ENCODE measurements at places on chromosomes 2 and 18. TPM values are rescaled to one million over a fixed set of nuclear protein-coding genes. Genes with fewer than 3 reads are reported as not detected.

DNA sequence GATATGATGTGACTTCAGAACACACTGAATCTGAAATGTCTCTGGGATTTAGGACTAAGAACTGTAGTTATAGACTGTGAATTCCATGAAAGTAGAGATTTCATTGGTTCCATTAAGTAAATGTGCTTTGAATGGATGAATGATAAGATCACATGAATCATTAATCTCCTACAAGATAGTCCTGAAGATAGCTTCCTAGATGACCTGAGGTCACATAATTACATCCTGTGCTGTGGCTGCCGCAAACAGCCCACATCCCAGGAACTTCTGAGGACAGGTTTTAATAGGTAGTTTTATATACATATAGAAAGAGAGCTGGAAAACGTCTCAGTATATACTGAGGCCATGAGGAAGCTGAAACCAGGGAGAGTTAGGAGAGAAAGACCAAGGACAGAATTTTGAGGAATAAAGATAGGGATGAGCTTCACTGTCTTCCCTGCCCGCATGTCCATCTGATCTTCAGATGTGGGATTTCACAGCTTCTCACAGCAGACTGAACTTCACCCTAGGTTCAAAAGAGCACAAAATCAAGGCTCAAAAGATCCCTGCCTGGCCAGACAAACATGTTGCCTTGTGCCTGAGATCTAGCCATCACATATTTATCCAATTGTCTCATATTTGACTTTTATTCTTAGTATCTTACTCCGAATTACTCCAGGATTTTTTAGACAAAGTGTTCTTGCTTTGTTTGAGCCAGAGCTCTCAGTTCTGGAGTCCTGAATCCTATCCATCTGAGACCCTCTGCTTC is 188.2 kb downstream of the IRS1 start:
- no peak for DNase-seq

Gene RIT2
- not detected for total RNA-seq

Gene ACMSD
- not detected for total RNA-seq

- no peak for DNase-seq
These were observed 23.9 kb downstream of the PMAIP1 start for GRCh38 chr18:59923539-59924196.

- no peak for DNase-seq
These were observed 53.0 kb upstream of the CCDC150 start for GRCh38 chr2:196586511-196586991.

Gene POTEI
- 5.6 TPM for total RNA-seq

GRCh38 chr2:241190291-241190981 is 2.0 kb downstream of the ANO7 start:
- no peak for DNase-seq

Gene EPB41L5
- total RNA-seq: 77.8 TPM

- DNase-seq: no peak
These were observed 230.3 kb upstream of the TRIB2 start for GRCh38 chr2:12486205-12487118.

DNA sequence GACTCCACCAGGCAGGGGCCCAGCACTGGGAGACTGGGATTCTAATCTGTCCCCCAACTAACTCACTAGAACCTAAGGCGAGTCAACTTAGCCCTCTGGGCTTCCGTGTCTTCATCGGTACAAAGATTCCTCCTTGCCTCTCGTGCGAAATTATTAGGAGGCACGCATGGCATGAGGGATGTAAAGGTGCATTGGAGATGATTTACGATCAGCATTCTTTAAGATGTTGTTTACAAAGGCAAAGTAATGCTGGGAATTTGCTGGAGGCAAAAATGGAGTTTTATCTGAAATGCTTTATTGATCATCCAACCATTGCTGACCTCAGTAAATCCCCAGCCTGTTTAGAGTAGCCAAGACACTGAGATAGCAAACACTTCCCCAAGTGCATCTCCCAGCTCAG is 171.8 kb upstream of the KLHL29 start:
- DNase-seq: no peak

GRCh38 chr2:133953524-133953923 is 300.3 kb upstream of the MGAT5 start:
- no peak for DNase-seq

- DNase-seq: no peak
These were observed 15.6 kb downstream of the ODC1 start for GRCh38 chr2:10432311-10433181.

DNA sequence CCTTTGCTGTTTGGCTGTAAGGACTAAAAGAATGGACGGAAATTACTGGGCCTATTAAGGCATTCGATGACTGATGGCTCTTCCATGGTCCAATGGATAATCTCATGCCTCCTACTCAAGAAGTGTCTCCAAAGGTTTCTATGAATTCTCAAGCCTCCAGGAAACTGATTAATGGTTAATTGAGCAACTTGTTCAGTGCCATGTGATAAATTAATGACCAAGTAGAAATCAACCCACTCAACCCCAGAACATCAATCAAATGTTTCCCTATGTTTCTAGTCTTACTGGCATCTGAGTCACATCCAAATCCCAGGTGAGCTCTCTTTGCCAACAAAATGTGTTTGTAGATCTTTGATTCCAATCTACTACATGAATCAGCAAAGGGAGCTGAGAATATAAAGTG is 103.6 kb downstream of the NXPH2 start:
- no peak for DNase-seq

Gene TFPI
- total RNA-seq: 23.5 TPM

GRCh38 chr2:98346311-98347236 is at the start of gene CNGA3:
TSS of gene CNGA3 (plus strand) at chr2:98346456. CDS start at chr2:98369976, 23,520 bp downstream.
- DNase-seq: peak; percentile 64

- DNase-seq: no peak
These were observed 1746.1 kb upstream of the PIK3C3 start for GRCh38 chr18:40208958-40209357.

Gene DNER
- 0.91 TPM for total RNA-seq

Gene XDH
- 4.8 TPM for total RNA-seq

DNA sequence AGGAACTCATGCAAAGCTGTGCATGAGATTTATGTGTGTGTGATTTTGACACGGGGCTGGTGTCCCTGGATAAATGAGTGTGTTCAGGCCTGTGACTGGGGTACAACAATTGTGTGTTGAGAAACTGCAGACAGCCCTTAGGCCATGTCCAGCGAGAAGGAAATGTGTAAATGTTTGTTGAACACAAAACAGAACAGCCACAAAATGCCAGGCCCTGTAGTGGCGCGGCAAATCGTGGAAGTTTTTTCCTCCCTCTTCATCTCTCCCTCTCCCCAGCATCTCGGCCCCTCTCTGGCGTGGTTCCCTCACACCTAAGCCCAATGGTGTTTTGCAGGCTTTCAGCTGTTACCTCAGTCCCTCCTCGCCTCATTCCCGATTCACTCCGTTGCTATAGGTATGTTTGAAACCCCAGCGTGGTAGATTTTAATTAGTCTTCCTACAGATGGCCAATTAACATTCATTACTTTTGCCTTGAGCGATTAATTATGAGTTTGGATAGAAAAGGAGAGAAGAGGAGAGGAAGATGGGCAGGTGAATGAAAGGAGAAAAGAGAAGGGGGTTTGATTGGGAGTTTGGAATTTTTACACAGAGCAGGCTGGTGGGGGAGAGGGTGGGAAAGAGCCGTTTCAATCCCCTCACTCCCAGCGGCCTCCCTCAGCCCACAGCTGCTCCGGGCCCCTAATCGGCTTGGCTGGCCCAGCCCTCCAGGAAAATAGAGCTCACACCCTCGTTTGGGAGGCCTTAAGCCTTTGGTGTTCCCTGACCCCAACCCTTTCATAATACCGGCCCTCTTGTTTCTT is 10.8 kb downstream of the SPR start:
- DNase-seq: no peak

GRCh38 chr18:73688851-73689711 is 458.6 kb downstream of the FBXO15 start:
- no peak for DNase-seq

DNA sequence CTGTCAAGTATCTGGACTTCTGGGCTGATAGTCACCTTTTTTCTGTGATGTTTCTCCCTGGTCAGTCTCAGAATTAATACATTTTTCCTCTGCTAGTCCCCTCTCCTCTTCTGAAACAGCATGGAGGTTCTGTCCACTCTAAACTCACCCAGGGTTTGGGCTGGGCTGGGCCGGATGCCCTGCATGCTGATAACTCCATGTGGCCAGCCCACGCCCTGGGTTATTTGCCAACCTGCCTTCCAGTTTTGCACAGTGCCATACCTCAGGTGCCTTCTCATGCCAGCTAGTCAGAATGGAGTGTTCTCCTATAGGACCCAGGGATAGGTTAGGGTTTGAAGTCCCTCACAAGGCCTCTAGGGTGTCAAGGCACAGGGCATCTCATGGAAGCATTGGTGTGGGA is 32.2 kb downstream of the MEX3C start:
- DNase-seq: no peak

DNA sequence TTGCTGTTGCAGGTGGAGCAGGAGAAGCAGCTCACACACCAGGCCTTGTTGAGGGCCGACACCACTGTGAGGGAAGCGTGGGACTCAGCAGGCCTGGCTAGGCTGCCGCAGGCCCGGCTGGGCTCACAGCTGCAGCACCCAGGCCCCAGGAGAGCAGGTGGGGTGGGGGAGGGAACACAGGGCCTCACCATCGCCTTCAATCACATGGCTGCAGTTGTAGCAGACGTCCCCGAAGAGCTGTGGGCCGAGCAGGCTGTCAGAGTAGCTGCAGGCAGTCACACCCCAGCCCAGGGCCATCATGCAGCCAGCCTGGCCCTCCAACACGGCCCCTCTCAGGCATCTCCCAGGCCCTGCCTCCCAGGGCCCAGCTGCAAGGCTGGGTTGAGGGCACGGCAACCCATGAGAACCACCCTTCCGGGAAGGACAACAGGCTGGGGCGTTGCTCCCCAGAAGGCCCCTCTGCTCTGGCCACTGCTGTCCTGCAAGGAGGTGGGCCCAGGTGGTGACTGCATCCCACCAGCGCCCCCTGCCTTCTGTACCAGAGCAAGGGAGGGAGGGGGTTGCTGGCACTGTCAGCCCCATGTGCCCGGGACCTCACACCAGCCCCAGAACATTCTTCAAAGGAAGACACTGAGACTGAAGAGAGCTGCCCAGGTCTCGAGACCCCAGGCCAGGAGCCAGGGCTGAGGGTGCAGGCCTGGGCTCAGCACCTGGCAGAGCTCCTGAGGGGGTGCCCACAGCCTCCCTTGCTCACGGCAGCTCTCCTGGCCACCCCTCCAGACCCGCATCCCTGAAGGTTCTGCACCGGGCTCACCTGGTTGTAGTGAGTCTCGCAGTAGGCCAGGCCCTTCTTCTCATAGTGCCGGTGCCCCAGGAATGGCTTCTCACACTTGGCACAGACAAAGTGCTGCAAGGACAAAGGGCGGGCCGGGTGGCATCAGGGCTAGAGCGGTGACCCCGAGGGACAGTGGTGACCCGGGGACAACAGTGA is 5.6 kb upstream of the GPR17 start:
- no peak for DNase-seq

Gene PPP3R1
- total RNA-seq: 48.5 TPM

Gene CCDC150
- total RNA-seq: 40.1 TPM

Gene WBP1
- 140 TPM for total RNA-seq

GRCh38 chr2:168699844-168700417 is 102.5 kb upstream of the NOSTRIN start:
- DNase-seq: no peak

- DNase-seq: no peak
These were observed 1.8 kb upstream of the HJURP start for GRCh38 chr2:233856184-233856583.

Measured in progenitor cell of endocrine pancreas (in vitro differentiated cells).